ENCODE measurements at places on chromosomes 11 and 22.

GRCh38 chr11:76637491-76638269, 32.9 kb downstream of the LRRC32 start:
- DNase-seq, result peak; percentile 84

GRCh38 chr11:85822814-85823213, 11.9 kb upstream of the SYTL2 start:
- DNase-seq, result no peak

- DNase-seq, result no peak
These were observed 3.2 kb downstream of the TSSK2 start for GRCh38 chr22:19134176-19134831.

GRCh38 chr11:81825346-81825745, 908.3 kb downstream of the FAM181B start:
- DNase-seq, result no peak
